ENCODE measurements at places on chromosomes 13 and 19.

DNA sequence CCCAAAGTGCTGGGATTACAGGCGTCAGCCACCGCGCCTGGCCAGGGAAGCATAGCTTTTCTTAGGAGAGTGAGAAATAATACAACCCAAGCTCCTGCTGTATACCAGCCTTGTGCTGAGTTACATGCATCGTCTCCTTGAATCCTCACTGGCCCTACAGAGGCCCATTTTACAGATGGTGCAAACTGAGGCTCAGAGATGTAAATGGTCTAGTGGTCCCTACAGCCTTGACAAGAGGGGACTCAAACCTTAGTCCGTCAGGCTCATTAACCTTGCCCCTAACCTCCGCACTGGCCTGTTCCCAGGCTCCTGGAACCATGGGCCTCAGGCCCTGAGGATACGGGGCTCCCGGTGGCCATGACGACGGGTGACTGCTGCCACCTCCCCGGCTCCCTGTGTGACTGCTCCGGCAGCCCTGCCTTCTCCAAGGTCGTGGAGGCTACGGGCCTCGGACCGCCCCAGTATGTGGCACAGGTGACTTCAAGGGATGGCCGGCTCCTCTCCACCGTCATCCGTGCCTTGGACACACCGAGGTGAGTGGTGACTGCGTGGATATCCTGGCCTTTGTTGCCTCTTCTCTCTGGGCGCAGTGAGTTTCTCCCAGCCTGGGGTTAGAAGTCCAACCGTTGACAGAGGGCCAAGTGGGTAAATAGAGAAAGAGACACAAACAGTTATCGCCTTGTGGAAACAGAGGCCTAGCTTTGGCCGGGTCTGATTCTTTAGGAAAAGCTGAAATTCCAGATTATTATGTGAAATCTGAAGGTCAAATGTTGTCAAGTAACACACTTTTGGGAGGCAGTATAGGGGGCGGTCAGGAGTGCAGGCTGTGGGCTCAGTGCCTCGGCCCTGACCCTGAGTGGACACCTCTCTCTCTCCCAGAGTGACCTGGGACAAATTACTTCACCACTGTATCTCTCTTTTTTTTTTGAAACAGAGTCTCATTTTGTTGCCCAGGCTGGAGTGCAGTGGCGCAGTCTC lies 8.7 kb downstream of the MARCHF2 start:
- DNase-seq, result no peak

DNA sequence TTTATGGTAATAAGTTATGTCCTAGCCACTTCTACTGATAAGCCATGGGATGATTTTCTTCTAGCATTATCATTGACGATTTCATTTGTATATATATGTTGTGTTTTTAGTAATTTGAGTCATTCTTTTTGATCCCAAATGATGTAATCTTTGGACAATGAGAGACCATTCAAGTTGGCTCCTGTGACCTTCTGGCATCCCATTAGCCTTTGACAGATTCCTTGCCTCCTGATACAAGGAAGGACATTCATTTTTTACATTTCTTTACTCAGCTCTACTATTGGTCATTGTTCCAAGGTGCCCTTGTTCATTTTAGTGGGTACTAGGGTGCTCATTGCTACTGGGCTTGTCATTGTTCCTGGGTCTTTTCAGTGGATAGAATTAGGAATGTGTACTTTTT lies 35.3 kb upstream of the MYCBP2 start:
- DNase-seq, result no peak

- no peak for DNase-seq
Observed at GRCh38 chr19:35938282-35939224, 2.4 kb downstream of the LRFN3 start.

- no peak for DNase-seq
Observed at GRCh38 chr19:23665651-23666410, 21.2 kb downstream of the ZNF675 start.

DNA sequence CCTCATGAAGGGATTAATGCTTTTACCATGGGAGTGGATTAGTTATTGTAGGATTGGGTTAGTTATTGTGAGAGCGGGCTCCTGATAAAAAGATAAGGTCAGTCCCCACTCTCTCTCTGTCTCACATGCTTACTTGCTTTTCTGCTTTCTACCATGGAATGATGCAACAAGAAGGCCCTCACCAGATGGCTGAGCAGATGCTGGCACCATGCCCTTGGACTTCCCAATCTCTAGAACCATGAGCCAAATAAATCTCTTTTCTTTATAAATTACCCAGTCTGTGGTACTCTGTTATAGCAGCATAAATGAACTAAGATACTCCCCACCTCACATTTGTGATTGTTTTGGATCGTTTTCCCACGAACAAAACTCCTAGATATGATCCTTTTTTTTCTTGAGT lies 353.8 kb downstream of the DNAJC15 start:
- no peak for DNase-seq

All from coronary artery (tissue), 2 donors.